Muscle of back (tissue), 13 donors: ENCODE measurements at places on chromosomes 2 and 18.

- peak; percentile 73 for DNase-seq
Measured at GRCh38 chr2:33366473-33366872, 110.0 kb upstream of the RASGRP3 start.

DNA sequence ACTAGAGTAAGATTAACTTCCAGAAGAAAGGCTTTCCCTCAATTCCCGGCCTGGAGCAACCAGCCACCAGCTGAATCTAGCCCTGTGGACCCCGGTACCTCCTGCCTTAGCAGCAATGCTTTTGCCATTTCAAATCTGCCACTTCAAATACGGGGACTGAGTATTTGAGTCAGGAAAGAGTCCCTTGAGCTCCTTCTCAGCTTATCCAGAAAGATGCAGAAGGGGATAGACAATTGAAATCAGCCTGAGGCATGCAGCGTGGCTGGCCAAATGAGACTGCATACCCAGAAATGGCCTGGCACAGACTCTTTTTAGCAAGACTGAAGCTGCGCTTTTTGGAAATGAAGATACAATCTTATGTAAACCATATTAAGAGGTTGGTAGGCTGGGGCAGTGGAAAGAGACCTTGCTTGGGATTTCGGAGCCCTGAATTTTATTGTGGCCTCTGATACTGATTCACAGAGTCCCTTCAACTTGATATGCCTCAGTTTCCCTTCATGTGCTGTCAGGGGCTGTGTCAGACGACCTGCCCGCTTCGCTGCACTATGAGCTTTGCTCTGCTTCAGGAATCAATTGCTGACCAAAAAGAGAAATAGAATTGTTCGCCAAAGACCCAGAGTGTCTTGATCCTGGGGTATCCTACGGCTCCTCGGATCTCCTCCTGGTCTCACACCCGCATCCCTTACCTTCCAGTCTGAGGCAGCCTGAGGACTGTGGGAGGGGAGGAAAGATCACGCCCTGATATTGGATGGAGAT is 1.0 kb downstream of the MATN3 start:
- DNase-seq = no peak

- DNase-seq = no peak
Measured at GRCh38 chr2:15421753-15422152, 139.4 kb downstream of the NBAS start.

- DNase-seq = no peak
Measured at GRCh38 chr2:207375207-207375875, 154.4 kb upstream of the CREB1 start.

DNA sequence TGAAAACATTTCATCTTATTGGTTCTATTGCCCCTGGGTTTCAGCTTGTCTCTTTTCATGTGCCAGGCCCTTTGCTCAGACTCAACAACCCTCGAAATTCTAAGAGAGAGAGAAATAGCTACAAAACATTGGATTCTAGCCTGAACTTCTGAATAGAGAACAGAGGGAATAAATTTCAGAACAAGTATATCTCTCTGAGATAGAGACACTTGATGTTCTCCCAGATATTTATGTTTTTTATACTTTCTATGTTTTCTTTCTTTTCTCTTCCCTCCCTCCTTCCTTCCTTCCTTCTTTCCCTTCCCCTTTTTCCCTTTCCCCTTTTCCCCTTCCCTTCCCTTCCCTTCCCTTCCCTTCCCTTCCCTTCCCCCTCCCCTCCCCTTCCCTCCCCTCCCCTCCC is 279.5 kb upstream of the SPRED2 start:
- no peak for DNase-seq
